ENCODE measurements at places on chromosomes 6 and 20.

DNA sequence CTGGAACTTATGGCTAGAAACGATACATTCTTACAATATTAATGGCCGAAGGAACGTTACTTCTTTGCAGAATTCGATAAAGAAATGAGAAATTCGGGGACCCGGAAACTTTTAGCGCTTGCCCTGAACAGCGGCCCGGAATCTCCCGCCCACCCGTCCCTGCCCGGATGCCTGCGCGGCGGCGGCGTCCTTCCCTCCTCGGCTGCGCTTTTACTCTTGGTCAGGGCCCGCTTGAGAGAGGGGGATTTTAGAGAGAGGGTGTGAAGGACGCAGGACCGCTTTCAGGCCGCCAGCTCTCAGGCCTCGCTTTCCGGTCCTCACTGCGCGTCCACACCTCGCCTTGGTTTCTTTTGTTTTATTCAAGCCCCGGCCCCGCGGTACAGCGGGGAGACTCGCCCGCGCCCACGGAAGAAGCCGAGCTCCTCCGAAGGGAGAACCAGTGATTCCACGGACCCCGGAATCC, 243.7 kb downstream of the ARID1B start:
- peak; percentile 55 for DNase-seq

GRCh38 chr6:98640366-98640765, 194.0 kb upstream of the POU3F2 start:
- DNase-seq: no peak

- no peak for DNase-seq
Measured at GRCh38 chr6:106085692-106085983, 498 bp upstream of the PRDM1 start.

DNA sequence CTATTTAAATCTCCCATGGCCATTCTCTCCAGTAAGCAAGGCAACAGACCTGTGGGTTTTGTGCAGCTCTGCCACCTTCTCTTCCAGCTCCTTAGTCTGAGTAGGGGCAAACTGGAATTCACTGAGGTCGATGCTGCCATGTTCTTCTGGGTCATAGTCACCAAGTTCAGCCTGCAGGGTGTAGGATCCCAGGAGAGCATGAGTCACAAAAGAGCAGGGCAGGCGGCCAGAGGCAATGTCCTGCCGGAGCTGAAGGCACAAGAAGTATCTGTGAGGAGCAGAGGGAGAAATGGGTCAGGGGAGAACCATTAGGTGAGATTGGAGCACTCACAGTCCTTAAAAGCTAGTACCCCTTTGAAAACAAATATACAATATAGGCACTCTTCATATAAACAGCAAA, 73.7 kb downstream of the SMLR1 start:
- DNase-seq: no peak

GRCh38 chr6:30156262-30156599, 4.8 kb downstream of the TRIM10 start:
- DNase-seq: no peak

- no peak for DNase-seq
Measured at GRCh38 chr6:106572436-106572835, 56.9 kb downstream of the RTN4IP1 start.

GRCh38 chr6:88722686-88723085, 240.7 kb downstream of the RNGTT start:
- no peak for DNase-seq

GRCh38 chr20:58652606-58653294, 1.7 kb downstream of the STX16 start:
- no peak for DNase-seq

- DNase-seq: no peak
Measured at GRCh38 chr6:137795501-137795900, 71.6 kb upstream of the TNFAIP3 start.

- DNase-seq: no peak
Measured at GRCh38 chr20:10636326-10636818, 37.4 kb downstream of the JAG1 start.

DNA sequence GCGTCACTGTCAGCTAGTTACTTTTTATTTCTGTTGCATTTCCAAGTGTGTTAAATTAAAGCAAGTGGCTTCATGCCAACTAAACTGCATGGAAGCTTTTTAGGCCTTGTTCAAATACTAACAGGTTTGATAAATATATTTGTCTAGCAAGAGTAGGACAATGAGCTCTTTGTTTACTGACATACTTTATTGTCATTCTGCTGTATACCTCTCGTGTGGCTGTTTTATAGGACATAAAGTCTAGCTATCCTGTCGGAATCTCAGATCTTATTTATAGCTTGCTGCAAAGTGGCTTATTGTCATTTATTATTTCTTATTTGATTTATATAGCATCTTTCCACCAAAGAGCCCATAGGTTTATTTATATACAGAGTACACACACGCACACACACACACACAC, 711.1 kb downstream of the KIF16B start:
- DNase-seq: no peak

DNA sequence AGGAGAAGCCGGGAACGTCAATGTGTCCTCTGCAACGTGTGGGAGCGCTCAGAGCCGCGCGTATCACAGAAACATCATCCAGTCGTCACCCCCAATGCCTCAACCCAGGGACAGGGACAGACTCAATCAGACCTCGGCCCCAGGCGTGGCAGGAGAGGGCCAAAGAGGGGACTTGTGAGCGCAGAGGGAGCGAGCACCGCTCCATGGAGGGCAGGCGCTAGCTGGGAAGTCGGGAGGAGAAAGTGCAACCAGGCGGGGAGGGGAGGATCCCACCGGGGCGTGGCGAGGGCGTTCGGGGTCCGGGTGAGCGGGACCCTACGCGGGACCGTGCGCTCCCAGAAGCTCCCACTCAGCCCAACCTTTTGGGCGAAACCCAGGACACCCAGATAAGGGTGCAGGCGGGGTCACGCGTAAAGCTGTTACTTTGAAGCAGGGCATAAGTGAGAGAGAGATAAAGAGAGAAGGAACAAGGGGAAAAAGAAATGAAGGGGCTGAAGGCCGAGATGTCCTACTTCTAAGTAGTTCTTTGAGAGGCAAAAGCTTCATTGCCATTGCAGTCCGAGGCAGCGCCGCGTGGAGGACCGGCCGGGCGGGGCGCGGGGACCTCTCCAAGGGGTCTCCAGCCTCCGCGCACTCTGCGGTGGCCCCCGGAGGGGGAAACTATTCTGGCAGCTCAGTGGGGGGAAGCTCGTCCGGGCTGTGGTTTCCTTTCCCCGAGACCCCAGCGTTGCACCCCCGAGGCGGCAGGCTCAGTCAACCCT, 862 bp upstream of the SOBP start:
- peak; percentile 12 for DNase-seq

DNA sequence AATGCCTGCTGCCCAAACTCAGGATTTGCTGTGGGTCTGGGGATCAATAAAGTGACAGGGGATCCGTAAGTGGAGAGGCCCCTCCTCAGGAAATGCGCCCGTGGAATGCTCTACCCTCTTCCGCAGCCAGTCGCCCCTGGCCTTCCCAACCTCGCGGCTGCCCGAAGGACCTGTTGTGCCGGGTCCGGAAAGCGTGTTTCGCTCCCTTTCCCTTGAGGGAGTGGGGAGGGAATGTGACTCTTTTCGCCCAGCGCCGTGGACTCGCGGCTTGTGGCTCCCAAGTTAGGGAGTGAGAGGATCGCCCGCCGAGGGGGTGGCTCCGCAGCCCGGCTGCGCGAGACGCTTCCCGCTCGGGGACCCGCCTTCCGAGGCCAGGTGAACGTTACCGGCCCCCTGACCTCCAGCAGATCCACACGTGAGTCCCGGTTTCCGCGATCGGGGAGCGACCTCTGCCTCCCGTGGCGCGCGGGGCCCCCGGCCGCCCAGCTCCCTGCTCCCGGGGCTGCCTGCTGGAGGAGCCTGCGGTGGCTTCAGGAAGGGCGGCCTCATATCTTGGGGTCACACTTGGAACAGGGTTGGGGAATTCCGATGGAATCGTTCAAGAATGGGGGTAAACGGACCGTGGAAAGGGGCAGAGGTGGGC, 666 bp downstream of the TPD52L1 start:
- DNase-seq: peak; percentile 1

DNA sequence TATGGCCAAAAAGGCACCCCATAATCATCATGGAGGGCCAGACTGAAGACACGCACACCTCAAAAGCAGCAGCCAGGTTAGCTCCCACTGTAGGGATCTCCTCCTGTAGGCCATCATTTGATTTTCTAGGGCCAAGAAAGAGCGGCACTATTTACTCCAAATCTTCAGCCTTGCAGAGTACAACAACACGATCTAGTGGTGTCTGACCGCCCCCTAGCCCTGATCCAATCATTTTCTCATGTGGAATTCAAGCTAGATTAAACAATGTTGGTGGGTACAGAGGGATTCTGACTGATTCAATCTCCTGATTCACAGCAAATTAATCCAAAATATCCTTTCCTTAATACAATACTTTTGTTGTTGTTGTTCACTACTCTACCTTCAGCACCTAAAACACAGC, 12.5 kb downstream of the GNAS-AS1 start:
- DNase-seq: no peak

- no peak for DNase-seq
Measured at GRCh38 chr6:144488590-144488989, 203.5 kb downstream of the UTRN start.

DNA sequence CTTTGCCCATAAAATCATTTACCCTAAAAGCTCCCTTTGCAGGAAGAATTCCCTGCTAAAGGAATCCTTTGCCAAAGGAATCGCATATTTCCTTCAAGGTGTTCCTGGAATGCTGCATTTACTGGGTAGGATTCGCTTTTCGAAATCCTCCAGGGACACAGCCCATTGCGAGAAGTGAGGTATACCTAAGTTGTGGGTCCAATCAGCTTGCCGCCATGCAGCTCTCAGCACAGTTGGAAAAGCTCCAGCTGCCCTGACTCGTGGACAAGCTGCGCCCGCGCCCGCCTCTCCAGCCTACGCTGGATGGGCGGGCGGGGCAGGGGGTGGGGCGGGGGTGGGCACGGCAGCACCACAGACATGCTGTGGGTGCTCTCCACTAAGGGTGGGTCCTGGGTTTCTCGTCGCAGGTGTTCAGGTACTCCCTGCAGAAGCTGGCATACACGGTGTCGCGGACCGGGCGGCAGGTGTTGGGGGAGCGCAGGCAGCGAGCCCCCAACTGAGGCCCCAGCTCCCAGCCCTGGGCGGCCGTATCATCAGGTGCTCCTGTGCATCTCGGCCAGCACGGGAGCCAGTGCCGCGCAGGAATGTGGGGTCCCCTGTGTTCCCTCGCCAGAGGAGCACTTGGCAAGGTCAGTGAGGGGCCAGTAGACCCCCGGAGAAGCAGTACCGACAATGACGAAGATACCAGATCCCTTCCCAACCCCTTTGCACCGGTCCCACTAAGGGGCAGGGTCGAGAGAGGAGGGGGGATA, 1.4 kb downstream of the NNAT start:
- DNase-seq: no peak

DNA sequence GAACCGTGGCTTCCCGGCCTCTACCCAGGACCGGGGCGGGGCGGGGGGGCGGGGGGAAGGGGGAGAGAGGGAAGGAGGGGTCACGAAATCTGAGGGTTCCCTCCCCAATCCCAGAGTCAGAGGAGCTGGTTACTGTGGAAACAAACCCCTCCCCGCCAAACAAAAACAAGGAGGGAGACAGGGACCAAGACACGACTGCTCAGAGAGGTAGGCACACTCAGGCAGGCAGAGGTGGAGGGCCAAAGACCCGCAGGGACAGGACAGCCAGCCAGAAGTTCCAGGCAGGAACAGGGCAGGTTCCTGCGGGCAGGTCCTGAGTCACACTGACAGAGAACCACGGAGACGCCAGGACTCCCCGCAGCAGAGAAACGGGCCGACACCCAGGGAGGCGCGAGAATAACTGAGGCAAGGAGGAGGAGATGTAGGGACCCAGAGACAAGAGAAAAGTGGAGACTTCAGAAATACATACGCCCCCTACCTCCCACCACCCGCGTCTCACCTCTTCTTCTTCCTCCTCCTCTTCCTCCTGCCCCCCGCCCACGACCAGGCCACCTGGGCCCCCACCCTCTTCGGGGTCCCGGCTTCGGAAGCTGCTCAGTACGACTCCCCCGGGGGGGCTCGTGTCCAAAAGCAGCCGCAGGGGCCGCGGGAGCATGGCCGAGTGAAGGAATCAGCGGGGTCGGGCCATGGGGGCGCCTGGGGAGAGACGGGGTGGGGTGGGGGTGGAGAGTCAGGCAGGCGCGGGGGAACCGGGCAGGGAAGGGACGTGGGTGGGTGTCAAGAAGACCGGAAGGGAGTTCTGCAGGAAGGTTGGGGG, 578 bp downstream of the RGL2 start:
- no peak for DNase-seq

DNA sequence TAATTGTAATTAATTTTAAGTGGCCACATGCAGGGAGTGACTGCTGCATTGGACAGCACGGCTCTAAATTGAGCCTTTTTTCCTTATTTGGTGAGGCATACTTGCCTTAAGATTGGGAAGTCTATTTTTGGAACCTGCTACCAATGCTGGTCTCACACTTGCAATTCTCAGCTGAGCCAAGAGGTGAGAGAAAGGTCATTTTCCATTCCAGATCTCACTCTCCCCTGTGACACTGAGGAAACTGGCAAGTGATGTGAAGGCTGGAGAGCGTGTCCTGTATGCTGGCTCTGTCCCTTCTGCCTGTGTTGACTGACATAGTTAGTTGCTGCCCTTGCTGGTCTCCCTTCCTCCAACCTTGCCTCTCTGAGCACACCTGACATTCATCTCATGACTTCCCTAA, 735 bp upstream of the MOG start:
- no peak for DNase-seq

DNA sequence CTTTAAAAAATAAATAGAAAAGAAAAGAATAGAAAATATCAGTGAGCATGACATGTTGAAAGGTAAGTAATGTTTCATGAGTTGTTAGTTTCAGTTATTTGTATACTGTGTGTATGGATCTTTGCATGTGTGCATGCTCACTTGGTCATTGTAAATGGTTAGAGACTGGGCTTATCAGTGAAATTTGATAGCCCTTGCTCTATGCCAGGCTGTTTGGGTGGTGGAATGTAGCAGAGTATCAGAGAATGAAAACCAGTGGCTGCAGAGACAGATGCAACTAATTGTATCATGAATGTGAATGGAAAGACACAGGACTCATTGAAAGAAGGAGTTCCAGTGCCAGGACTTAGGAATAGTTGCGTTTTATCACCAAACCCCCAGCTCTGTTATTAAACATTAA, 4.2 kb downstream of the GSTA2 start:
- DNase-seq: no peak

GRCh38 chr6:3882431-3882830, 33.3 kb downstream of the FAM50B start:
- no peak for DNase-seq

DNA sequence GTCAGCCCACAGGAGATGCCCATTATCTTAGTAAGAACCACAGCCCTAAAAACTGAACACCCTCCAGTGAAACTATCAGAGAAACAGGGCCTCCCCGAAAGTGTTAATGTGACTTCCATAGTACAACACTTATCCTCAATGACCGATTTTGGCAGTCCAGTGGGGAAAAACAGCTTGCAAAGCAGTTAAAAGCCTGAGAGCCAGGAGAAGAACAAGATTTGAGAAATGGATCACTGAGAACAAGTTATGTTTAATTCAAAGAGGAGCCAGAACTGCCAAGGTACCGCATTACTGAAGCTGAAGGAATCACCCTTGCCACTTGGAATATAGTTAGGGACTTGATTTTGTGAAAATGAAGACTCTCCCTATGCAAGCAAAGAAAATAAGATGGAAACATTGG, 236.9 kb downstream of the QKI start:
- no peak for DNase-seq

GRCh38 chr6:79862711-79863110, 84.6 kb downstream of the ELOVL4 start:
- DNase-seq: no peak

Measured in stimulated activated CD4-positive, alpha-beta T cell treated with anti-CD3 and anti-CD28 coated beads, Interleukin-12 subunit alpha, Interleukin-12 subunit beta, amount 100 ng/mL, for 4 hours (primary cell).